ENCODE measurements at places on chromosomes 2 and 18. TPM values are rescaled to one million over a fixed set of nuclear protein-coding genes. Genes with fewer than 3 reads are reported as not detected.

- H3K27ac ChIP-seq = no peak overlapping the region
- no peaks in the 10 kb centered on the region for H3K27me3 ChIP-seq
- H3K36me3 ChIP-seq = no peaks in the 10 kb centered on the region
- no peak overlapping the region for H3K4me3 ChIP-seq
- H3K4me1 ChIP-seq = no peaks in the 10 kb centered on the region
- no peak for DNase-seq
These were observed 683.8 kb downstream of the IRS1 start for GRCh38 chr2:226115832-226116200.

SERPINB3 gene
- total RNA-seq = not detected

GRCh38 chr2:80517316-80517715 is 212.8 kb upstream of the LRRTM1 start:
- no peaks in the 10 kb centered on the region for H3K27me3 ChIP-seq
- no peak overlapping the region for H3K27ac ChIP-seq
- H3K36me3 ChIP-seq = no peaks in the 10 kb centered on the region
- no peaks in the 10 kb centered on the region for H3K4me1 ChIP-seq
- DNase-seq = no peak
- no peak overlapping the region for H3K4me3 ChIP-seq

GRCh38 chr2:119179991-119180390 is 21.4 kb upstream of the C1QL2 start:
- no peak for DNase-seq
- no peaks in the 10 kb centered on the region for H3K4me1 ChIP-seq
- H3K27me3 ChIP-seq = peaks cover 2% of the 10 kb centered on the region
- no peak overlapping the region for H3K27ac ChIP-seq
- H3K36me3 ChIP-seq = no peaks in the 10 kb centered on the region

EVX2 gene
- total RNA-seq = not detected

DNA sequence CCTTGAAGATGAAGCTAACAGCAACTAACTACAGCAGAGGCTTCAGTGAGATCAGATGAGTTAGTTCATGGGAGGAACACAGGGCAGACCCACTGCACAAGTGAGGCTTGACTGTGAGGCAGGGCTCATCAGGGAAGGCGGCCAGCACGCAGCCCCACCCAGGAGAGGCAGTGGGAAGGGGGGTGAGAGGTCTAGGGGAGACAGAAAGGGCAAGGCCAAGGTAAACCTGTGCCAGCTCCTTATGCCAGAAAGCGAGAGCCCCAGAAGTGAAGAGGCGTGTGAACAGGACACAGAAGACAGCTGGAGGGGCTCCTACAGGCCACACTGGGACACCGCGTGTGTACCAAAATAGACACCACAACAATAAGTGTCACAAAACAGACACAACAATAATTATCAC is 48.6 kb downstream of the ANO7 start:
- DNase-seq = no peak
- H3K4me1 ChIP-seq = no peaks in the 10 kb centered on the region
- H3K27me3 ChIP-seq = no peaks in the 10 kb centered on the region
- peaks cover 69% of the 10 kb centered on the region for H3K36me3 ChIP-seq

GRCh38 chr2:54497763-54498680 is 41.9 kb downstream of the SPTBN1 start:
- H3K4me1 ChIP-seq = peaks cover 2% of the 10 kb centered on the region
- H3K4me3 ChIP-seq = no peak overlapping the region
- DNase-seq = no peak
- H3K27me3 ChIP-seq = peaks cover 13% of the 10 kb centered on the region

DNA sequence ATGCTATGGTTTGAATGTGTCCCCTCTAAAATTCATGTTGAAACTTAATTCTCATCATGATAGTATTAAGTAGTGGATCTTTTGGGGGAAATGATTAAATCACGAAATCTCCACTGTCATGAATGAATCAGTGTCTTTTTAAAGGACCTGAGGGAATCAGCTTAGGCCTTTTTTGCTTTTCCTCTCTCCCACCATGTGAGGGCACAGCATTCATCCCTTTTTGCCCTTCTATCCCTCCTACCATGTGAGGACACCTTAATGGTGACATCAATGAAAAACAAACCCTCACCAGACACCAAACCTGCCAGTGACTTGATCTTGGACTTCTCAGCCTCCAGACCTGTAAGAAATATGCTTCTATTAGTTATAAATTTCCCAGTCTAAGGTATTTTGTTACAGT is 247.1 kb upstream of the UBE2E3 start:
- H3K27ac ChIP-seq = no peak overlapping the region
- H3K36me3 ChIP-seq = no peaks in the 10 kb centered on the region
- peaks cover 1% of the 10 kb centered on the region for H3K27me3 ChIP-seq
- no peak overlapping the region for H3K4me3 ChIP-seq

DNA sequence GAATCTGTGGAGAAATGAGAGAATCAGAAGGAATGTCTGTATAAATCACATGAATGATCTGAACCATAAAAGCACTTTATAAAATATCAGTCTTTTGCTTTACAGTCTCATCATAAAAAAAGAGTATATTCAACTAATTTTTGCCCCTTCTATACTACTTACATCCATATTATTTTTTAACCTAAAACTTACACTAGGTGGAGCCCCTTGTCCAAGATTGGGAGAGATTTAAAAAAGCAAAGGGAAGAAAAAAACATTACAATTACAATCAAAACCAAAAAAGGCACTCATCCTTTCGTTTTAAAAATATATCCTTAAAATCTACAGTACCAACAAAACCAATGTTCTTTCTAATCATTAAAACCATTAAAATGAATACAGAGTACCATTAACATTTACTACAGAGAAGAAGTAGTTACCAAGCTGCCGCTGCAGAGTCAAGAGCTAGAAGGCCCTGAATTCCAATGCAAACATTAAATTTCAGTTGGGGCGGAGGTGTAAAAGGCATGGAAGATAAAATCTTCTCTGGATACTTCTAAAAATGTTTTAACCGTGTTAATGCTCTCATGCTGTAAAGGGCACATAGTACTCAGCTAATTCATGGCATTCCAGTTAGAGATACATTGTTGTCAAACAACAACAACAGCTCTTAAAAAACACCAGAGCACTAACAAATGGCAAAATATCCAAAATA is 56.7 kb upstream of the EPB41L3 start:
- no peaks in the 10 kb centered on the region for H3K27me3 ChIP-seq
- no peak overlapping the region for H3K27ac ChIP-seq
- DNase-seq = no peak

- H3K36me3 ChIP-seq = peaks cover 70% of the 10 kb centered on the region
- H3K27ac ChIP-seq = no peak overlapping the region
- H3K27me3 ChIP-seq = no peaks in the 10 kb centered on the region
- DNase-seq = no peak
- H3K4me3 ChIP-seq = no peak overlapping the region
These were observed 87.4 kb upstream of the ITGB6 start for GRCh38 chr2:160287476-160287875.

LRRTM4 gene
- not detected for total RNA-seq

DNA sequence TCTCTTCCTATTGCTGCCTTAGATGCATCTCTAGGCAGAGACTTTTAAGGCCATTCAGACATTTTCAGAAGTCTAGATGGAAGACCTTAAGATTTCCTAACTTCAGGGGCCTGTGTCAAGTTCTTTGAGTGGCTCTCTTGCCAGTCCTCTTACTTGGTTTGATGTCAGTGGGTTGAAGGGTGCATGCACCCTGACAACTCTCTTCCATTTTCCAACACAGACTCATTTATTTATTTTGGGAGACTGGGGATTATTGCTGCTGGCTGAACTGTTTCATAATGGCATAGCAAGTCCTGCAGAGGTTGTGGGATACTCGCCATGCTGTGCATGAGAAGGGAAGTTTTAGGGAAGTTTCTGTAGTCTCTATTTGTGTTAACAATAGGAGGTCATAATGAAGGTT is 39.0 kb upstream of the ACADL start:
- no peaks in the 10 kb centered on the region for H3K36me3 ChIP-seq
- peaks cover 2% of the 10 kb centered on the region for H3K27me3 ChIP-seq
- no peaks in the 10 kb centered on the region for H3K4me1 ChIP-seq
- DNase-seq = no peak
- no peak overlapping the region for H3K4me3 ChIP-seq

DNA sequence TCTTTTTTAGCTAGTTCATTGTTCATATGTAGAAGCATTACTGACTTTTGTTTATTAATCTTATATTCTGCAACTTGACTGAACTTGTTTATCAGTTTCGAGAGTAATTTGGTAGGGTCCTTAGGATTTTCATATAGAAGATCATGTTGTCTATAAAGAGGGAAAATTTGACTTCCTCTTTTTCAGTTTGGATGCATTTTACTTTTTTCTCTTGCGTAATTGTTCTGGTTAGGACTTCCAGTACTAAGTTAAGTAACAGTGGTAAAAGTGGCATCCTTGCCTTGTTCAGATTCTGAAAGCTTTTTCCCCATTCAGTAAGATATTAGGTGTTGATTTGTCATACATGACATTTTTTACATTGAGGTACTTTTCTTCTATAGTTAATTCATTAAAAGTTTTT is 726.0 kb downstream of the KCNJ3 start:
- no peak for DNase-seq
- H3K27ac ChIP-seq = no peak overlapping the region

FEV gene
- total RNA-seq = not detected

- no peak for DNase-seq
- H3K27ac ChIP-seq = no peak overlapping the region
- peaks cover 4% of the 10 kb centered on the region for H3K4me1 ChIP-seq
- H3K27me3 ChIP-seq = peaks cover 19% of the 10 kb centered on the region
These were observed 180.3 kb upstream of the SMAD2 start for GRCh38 chr18:48110797-48111196.

POTEI gene
- total RNA-seq = not detected

GRCh38 chr2:36675579-36676282 is 20.8 kb upstream of the VIT start:
- H3K4me1 ChIP-seq = peaks cover 15% of the 10 kb centered on the region
- H3K4me3 ChIP-seq = no peak overlapping the region
- peaks cover 29% of the 10 kb centered on the region for H3K27me3 ChIP-seq
- no peak for DNase-seq

DNA sequence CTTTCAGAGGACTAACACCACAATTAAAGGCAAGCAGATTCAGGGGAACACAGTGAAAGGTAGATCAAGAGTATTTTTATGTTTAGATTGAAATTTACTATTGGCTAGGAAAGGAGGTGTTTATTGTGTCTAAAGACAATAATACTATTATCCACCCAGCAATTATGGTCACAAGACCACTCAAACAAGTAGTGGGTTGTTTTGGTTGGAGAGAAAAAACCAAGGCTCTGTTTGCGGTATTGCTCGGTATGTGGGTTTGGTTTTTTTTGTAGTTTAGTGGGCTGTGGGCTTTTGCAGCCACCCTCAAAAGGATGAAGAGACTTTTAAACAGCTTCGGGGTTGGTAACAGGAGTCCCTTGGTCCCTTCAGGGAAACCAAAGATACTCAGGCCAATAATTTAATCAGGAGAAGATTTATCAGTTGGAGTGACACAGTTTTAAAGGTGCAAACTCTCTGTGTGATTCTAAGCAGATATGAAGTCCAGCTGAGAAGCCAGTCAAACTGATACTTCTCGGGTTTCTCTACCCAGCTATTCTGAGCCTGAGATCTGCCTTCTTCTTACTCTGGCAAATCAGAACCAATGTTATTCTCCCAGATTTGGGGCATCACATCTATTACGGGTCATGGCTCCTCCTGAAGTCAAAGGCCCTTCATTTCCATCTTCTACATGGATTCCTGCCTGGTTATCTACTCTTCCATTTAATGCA is 55.3 kb downstream of the DCC start:
- H3K27ac ChIP-seq = no peak overlapping the region
- no peaks in the 10 kb centered on the region for H3K27me3 ChIP-seq
- H3K4me1 ChIP-seq = no peaks in the 10 kb centered on the region
- no peak for DNase-seq
- no peak overlapping the region for H3K4me3 ChIP-seq
- no peaks in the 10 kb centered on the region for H3K36me3 ChIP-seq

DNA sequence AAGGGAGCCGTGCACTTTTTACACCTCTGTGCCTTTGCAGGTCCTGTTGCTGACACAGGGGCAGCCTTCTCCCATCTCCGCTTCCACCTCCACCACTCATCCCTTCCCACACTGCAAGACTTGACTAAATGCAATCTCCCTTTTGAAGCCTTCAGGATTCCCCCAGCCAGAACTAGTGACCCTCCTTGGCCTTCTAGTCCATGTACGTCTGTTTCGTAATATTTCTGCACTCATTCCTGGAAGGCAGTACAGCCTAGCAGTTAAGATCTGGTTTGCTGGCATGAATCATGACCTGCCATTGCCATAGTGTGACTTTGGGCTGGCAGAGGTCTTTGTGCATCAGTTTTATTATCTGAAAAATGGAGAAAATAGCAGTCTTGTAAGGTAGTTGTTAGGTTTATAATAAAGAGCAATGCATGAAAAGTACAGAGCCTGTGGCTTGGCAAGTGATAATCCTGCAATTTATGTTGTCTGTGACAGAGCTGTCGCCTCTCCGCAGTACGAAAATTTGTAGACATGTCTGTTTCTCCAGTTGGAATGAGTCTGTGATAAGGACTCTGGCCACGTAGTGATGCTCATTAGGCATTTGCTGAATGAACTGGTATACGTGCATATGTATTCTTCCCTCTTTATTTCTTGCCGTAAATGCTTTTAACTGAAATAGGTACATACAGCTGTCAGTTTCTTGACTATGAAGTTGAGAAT is 36.7 kb downstream of the NCK2 start:
- peaks cover 93% of the 10 kb centered on the region for H3K4me1 ChIP-seq
- peak overlapping the region; percentile 89 for H3K27ac ChIP-seq
- no peak overlapping the region for H3K4me3 ChIP-seq
- no peaks in the 10 kb centered on the region for H3K27me3 ChIP-seq
- H3K36me3 ChIP-seq = peaks cover 56% of the 10 kb centered on the region

DNA sequence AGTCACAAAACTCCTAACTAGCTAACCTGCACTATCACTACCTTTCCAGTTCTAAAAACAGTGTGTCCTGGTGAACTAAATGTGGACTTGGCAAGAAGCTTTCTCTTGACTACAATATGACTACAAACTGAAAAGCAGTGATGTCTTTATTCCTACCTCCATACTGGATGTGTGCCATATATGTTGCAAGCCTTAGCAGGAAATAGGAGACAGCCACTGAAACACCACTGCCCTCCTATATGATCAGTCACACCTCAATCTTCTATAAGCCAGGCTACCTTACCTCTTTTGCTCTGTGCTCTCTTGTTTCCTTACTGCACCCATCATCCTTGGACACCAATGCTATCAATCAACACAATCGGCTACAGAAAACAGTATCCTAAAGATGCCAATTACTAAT is 34.1 kb downstream of the SS18 start:
- peaks cover 48% of the 10 kb centered on the region for H3K36me3 ChIP-seq
- H3K27ac ChIP-seq = no peak overlapping the region
- no peak for DNase-seq
- H3K4me1 ChIP-seq = peaks cover 8% of the 10 kb centered on the region

Data from activated CD4-positive, alpha-beta T cell treated with anti-CD3 and anti-CD28 coated beads, Interleukin-2, amount 10 ng/mL, durations not matched to agents 7 days and 5 days (primary cell).